ENCODE measurements at places on chromosomes 11 and 22.

DNA sequence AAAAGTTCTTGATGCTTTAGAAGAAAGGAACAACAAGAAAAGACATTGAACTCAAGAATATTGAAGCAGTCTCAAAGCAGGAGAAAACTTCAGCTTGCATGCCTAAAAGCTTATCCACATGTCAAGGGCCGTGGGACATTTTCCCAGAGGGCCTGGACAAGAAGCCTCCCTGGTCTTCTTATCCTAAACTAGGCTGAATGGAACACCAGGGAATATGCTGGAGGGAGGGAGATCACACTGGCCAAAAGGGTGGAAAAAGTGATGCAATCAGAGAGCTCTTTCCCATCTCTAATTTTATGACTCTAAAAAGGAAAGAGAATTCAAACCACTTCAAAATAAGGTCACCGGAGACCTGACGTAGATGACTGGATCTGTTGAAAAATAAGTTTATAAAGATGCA, 107.2 kb downstream of the MPPED2 start:
- DNase-seq: no peak

- DNase-seq: no peak
Observed at GRCh38 chr22:26910845-26911244, 253.5 kb downstream of the MIAT start.

DNA sequence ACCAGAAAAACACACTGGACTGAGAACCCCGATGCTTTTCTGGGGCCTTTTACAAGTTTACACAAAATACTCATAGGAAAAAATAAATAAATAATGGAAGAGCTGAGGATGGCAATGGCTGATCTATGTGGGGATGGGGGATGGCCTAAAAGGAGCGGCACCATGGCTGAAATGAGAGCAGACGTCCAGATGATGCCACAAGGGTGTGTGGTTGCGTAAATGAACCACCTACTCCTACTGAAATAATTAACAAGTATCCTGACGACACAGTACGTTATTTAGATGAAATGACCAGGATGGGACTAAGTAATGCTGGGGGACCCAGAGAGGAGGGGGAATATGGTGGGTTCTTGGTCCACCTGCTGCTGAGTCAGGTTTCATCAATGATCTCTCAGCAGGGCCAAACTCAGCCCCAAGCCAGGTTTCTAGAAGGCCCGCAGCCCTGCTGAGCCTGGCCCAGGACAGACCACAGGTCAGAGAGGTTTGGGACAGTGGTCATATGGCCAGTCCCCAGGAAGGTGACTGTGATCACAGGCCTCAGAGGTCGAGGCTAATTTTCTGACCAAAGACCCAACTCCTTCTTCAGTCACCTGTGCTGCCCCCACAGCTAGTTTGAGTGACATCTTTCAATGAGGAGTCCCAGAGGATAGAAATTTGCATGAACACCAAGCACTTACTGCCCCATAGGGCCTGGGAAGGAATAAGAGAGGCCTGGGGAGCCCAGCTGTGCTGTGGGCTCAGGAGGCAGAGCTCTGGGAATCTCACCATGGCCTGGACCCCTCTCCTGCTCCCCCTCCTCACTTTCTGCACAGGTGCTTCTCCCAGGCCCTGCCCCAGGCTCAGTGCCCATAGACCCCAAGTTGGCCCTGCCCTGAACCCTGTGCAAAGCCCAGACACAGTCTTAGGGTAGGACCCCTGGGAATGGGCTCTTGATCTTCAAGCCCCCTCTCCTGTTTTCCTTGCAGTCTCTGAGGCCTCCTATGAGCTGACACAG, 76.3 kb upstream of the IGLL5 start:
- DNase-seq: no peak

DNA sequence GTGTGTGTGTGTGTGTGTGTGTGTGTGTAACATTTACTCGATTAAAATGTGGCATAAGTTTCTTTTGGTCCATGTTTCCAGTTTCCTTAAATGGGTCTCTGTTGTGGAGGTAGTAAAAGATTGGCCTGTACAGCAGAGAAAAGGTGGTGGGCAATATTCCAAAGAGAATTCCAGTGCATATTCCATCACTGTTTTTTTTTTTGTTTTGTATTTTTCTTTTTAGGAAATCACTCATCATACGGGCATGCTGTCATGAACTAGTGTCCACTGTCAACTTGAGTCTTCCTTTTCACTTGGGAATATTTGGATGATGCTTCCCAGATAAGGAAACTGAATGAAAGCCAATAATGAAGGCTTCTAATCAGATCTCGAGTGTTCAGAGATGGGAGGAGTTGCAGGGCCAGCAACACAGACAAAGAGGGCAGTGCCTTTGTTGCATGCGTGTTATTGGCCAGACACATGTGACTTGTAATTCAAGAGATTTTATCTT, 95.2 kb upstream of the PDGFD start:
- DNase-seq: no peak

DNA sequence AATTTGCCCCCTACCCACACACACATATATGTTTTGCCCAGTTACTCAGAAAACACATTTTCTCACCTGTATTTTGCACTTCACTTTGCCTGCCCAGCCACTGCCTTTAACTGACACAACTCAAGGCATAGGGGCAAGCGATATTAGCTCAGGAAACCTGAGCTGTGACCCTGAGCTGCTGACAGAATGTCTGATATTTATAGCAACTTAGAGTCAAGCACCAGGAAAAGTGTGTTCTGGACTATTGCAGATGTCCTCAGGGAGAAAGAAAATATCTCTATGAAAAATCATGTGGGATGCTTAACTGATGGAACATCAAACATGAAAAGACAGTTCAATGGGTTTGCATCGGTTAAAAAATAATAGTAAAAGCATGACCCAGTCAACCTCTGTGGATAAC, 63.9 kb upstream of the SLC35C1 start:
- no peak for DNase-seq

- no peak for DNase-seq
Observed at GRCh38 chr11:5846701-5847100, 5.0 kb upstream of the OR52E6 start.

DNA sequence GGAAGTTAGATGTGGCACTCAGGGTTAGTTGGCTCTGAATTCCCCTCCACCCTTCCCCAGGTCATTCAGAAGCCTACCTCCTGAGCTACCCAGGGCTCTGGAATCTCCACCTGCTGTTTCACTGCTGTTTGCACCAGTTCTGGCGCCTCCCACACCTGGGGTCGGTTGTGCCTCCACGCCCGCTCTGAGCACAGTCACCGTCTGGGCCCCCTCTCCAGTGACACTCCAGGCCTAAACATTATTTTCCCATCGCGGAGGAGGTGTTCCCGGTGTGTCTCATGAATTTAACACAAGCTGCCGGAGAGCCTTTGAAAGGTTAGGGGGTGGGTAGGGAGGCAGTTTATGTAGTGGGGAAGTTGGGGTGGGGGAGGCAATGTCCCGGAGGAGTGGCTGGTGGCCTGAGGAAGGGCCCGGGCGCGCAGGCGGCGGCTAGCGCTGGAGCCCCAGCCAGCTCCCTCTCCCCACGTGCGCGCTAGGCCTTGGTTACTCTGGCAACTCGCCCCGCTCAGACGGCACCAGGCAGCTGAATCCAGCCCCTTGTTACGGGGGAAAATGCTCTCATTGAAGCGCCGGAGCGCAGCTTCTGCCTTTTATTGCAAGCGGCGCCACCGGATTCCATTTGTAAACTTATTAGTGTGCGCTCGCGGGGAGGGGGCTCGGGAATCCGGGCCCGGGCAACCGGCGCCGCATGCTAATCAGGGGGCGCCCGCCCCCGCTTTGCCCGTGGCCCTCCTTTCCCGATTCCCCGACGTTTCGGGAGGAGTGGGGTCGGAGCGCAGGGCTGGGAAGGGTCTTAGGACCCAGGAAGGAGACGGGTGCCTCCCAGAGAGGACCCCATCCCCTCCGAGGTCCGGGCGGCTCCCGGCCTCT, 52.4 kb downstream of the GRIK4 start:
- DNase-seq: no peak

GRCh38 chr11:17013548-17014320, 480 bp downstream of the PLEKHA7 start:
- DNase-seq: no peak

DNA sequence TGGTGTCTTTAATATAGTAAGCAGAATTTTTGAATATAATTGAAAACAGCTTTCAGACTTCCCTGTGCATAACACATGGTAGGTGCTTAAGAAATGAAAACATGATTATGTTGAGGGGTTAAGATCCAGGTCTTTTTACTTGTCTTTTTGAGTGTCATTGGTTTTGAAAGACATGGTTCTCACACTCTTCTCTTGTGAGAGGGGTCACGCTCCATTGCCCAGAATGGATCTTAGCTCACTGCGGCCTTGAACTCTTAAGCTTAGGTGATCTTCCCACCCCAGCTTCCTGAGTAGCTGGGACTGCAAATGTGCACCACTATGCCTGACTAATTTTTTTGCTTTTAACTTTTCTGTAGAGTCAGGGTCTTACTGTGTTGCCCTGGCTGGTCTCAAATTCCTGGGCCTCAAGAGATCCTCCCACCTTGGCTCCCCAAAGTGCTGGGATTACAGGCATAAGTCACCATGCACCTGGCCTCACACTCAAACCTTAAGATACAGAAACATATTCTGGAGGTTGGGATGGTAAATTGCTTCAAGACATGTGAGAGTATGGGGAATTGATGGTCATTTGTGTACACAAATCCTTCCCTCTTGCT, 1.4 kb downstream of the SPCS2 start:
- no peak for DNase-seq

DNA sequence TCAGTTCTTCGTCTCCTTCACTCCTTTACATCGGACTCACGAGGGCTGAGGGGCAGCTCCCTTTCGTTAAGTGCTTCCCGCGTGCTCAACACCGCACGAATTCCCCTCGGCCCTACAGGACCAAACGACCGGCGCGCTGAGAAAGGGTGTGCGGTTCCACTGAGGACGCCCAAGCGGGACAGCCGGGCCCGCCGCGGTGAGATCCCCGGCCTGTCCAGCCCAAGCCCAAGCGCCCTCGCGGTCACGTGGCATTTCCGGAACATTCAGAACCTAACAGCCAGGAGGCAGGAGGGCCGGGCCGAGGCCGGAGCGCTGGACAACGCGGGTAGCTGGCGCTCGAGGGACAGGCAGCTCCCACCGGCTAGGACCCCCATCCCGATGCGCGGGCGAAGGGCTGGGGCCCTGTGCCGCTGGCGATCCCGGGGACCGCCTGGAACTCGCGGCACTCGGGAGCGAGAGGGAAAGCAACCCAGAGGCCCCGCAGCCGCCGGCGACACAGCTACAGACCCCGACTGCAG, 737 bp upstream of the STIP1 start:
- peak; percentile 14 for DNase-seq

DNA sequence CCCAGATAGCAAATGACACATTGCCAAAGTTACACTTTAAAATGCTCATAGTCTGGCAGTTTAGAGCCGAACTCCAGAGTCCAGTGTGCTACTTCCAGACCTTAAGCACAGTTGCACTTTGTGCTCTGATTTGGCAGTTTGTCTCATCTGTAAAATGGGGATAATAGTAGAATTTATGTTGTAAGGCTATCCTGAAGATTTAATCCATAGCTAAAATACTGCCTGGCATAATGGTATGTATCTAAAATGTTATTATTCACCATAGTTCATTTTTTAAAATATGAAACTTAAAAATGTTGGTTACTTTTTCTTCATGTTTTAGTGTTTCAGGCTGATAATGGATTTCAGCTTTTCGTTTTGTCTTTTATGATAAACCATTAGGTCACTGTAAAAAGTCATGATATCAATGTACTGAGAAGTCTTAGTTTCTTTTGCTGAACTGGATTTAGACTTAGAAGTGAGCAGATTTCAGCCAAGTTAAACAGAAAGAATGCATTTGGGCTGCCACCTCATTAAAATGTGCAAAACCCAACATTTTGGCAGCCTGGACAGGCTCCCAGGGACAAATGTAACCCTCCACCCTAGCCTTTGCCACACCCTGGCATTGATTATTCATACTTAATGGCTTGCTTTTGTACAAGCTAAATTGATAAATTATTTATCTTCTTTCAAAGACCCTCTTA, 933 bp downstream of the OLFML1 start:
- no peak for DNase-seq

GRCh38 chr22:46535876-46536536, 1.4 kb downstream of the CELSR1 start:
- no peak for DNase-seq

DNA sequence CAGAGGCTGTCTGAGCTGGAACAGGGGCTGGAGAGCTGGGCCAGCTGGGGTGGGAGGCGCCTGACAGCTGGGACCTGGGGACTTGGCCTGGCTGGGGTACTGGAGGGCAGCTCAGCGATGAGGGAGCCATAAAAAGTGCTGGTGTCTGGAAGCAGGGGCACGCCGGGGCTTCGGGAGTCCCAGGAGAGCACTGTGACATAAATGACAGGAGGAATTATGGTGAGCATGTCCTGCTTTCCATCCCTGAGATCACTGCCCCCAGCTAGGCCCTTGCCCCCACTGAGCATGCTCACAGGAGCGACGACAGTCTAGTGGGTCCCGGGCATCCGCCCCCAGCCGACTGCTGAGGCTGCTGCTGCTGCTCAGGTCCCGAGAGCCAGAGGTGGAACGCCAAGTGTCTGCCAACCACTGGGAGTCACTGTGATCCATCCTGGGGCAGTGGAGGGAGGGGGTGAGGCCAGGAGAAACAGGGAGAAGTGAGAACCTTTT, 6.2 kb downstream of the ROBO4 start:
- DNase-seq: no peak

DNA sequence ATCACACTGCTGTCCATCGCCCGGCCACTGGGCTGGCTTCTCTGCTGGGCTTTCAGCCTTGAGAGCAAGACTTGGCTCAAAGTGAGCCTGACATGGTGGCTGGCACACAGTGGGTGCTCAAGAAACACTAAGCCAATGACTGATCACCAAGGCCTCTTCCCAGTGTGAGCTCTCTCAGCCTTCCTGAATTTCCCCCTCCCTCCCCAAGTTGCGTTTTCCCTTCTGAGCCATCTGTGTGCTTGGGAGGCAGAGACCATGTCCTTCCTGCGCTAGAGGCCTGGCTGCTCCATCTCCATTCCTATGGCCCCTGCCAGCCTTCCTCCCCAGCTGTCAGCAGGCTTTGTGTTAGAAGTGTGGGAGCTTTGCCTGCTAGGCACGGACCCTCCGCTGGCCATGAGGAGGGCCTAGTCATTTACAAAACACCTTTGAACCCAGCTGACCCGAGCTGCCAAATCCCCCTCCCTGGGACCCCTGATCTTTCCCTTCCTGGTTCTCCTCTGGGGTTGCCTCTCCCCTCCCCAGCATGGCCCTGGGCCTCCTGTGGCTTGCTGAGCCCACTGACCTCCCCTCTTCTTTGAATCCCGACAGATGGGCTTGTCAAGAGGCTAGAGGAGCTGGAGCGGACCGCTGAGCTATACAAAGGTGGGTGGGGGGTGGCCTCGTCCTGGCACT, 13.2 kb downstream of the PICK1 start:
- no peak for DNase-seq

Data from stimulated activated CD8-positive, alpha-beta memory T cell treated with anti-CD3 and anti-CD28 coated beads, Interleukin-2, amount 100 ng/mL, for 1 hour (primary cell).